ENCODE measurements at places on chromosomes 11 and 22.
A peak's percentile ranks its signal among the peaks of the same experiment; 100 is the strongest.

DNA sequence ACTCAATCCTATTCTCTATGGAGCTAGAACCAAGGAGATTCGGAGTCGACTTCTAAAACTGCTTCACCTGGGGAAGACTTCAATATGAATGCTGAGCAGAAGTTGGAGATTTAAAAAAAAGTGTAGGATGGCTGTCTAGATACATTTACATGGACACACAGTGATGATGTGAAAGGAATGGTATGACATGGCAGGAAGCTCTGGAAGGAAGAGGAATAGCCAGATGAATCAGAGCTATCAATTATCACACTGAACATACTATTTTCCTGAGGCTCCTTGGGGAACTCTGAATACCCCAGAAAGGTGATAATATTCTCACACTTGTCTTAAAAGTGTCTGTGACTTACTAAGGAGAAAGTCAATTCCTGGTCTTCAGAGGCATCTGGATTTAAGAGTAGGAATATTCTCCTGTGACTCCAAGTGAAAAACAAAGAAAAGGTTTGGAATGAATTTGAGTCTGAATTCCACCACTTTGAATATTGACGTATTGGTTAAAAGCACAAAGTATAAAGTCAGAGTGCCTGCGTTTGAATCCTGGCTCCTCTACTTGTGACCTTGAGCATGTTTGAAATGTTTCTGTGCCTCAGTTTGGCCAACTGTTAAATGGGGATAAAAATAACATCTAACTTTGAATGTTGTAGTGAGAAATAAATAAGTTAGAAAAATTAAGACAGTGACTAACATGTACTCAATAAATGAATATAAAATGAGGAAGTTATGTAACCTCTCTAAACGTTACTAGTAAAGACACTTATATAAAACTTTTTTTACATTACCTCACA is 1.3 kb downstream of the OR52D1 start:
- no peak for DNase-seq

DNA sequence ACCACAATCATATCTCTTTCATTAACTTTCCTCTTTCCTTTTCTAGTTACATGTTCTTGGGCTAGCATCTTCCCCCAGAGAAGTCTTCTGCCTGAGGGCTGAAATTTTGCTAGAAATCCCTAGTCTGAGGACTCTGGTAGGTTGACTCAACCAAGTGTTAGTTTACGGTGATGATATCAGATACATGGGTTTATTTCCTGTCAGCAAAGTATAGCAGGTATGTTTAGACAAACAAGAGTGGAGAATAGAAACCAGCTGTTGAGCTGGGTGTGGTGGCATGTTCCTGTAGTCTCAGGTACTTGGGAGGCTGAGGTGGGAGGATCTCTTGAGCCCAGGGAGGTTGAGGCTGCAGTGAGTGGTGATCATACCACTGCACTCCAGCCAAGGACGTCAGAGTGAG is 11.2 kb downstream of the FOLR1 start:
- no peak for DNase-seq

GRCh38 chr11:61153593-61154095 is 7.6 kb downstream of the VPS37C start:
- DNase-seq, result no peak

- DNase-seq, result no peak
Observed at GRCh38 chr11:22976146-22976545, 115.9 kb upstream of the CCDC179 start.

DNA sequence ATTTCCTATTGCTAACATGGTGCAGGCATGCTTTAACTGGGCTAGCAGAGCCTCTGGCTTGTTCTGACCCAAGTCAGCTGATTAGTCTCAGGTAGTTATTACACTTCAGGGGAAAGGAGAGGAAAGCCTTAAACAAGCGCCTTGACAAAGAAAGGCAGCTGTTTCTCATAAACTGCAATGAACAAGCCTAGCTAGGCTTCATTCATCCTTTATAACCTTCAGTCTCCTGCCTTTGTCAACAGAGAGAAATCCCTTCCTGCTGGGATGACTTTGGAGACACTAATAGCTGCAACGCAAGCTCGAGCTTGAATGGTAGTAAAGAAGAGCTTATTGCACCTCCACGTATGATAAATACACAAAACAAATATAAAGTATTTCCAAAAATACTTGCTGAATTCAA is 68.4 kb downstream of the CCDC34 start:
- DNase-seq, result no peak

DNA sequence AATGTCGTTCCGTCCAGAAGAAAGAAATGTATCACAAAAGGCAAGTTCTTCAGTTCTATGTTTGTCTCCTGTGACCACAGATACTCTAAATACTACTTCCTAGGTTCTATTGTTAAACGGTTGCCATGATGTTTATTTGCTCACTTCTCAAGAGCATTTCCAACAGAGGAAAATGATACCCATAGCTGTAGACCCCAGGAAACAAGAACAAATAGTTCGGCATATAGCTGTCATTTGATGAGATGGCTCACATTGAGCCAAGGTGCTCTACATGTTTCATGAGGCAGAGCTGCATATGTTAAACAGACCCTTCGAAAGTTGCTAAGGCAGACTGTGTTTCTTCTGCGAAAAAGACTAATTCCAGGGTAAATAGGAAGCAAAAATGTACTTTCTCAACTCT is 15.4 kb upstream of the ANGPTL5 start:
- DNase-seq, result no peak

DNA sequence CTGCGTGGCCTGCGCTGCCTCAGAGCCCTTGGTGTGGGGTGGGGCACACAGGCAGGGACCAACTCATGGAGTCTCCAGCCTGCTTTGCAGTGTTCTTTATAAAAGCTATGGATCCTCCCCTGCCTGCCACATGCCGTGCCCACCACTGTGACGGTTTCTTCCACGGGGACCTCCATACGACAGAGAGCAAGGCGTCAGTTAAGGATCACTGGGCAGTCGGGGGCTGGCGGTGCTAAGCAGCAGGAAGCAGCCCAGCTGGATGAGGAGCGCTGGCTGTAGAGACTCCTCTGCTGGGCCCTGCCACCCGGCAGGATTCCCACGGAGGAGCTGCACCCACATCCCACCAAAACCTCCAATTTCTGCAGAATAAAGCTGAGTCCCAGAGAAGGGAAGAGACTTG is 23.1 kb upstream of the EFCAB6 start:
- DNase-seq, result no peak

DNA sequence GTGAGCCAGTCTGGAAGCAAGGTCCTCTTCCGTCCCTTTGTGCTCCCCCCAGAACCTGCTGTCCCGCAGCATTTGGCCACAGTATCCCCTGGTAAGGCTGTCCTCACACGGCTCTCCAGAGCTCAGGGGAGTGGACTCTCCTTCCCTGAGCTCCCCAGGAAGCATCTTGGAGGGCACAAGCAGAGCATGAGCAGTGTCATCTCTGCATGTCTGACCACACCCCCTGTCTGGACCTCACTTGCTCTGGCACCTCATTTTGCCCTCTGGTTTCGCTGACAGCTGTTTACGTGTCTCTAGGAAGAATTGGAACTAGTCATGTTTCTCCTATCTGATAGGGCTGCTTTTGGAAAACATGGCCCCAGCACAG is 15.5 kb downstream of the DCPS start:
- DNase-seq, result no peak

DNA sequence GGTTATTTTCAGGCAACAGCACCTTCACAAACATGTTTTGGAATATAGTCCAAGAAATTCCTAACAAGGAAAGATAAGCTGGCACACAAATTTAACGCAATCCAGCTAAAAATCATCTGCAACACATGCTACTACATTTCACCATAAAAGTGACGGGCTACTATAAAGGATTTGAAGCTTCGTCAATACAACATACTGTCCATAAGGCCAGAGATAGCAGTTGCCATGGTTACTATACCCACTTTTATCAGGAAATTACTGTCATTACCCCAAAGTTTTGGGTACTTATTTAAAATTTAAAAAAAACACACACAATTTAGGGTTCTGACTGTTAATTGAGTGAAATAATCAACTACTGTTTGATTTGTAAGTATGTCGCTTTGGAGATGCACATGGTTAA is 6.9 kb downstream of the PHF21A start:
- DNase-seq, result no peak

- DNase-seq, result no peak
Observed at GRCh38 chr11:17098038-17098437, 20.6 kb upstream of the RPS13 start.

DNA sequence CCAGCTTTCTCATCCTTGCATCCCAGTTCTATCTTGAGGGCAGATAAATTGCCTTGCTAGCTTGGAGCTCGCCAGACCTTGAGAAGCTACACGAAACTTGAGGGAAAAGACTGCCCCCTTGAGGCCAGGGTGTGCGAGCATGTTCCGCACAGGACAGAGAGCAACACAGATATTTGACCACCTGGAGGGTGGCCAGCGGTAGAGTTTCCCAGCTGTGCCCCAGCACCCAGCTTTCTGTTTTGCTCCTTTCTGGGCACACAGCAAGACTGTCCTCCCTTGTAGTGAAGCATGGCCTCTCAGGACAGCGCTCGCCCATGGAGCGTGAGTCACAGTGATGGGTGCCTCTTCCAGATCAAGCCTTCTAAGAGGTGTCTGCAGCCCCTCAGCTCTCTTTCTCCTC is 23.5 kb downstream of the SPATA19 start:
- peak; percentile 38 for DNase-seq

- no peak for DNase-seq
Observed at GRCh38 chr22:19069451-19069850, 52.8 kb downstream of the DGCR2 start.

GRCh38 chr22:47175151-47176025 is 412.9 kb downstream of the TBC1D22A start:
- DNase-seq, result no peak

DNA sequence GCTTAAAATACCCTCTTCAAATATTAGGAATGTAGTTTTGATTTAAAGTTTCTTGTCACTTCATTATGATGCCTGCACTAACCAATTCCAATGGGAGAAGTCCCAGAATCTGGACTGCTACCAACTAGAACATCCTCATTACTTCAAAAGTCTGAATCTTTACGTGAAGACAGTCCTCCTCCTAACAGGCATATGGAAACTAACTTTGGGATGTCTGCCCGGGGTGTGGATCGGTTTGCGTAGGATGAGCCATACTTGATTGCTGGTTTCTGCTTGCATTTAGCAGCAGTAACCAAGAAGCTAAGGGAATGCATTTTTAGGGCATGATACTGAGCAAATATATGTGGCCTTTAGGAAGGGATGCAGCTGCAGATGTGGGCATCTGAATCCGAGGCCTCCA is 177.1 kb downstream of the LRRC4C start:
- DNase-seq, result no peak

DNA sequence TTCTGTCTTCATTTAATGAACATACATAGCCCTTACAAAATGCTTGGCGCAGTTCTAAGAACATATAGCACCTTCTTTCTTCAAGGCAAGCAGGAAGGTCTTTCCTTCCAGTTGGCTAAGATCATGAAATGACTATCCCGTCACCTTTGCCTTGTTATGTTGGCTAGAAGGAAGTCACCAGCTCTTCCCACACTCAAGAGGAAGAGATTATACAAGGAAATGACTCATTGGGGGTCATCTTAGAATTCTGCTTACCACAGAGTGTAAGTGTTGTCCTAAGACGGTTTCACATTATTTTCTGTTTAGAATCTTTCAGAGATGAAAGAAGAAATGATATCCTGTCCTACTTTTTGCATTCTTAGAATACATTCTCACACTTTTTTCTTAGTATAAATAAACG is 808.0 kb upstream of the LUZP2 start:
- DNase-seq, result no peak

DNA sequence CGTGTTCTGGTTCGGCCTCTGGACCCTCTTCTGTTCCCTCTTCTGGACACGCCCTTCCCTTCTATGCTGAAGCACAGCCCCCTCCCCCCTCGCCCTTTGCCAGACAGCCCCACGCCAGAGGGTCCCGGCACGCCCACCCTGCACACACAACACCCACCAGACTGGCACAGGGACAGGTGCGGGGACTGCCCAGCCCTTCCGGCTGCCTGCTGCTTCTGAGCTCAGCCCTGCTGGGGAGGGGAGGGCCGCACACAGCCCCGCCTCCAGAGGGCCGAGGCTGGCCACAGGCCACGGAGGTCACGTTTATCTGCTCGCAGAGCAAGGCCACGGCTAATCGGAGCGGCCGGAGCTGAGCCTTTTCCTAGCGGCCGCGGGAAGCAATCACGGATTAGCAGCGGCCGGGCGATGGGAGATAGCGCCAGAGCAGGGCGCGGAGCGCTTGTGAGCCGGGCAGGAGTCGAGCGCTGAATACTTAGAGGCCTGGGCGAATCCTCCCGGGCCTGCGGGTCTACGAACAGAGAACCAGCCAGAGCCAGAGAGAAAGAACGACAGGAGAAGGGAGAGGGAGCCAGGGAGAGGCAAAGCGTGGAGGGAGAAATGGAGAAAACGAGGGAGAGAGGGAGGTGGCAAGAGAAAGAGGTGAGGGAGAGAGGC is 21.5 kb downstream of the OTUB1 start:
- no peak for DNase-seq

DNA sequence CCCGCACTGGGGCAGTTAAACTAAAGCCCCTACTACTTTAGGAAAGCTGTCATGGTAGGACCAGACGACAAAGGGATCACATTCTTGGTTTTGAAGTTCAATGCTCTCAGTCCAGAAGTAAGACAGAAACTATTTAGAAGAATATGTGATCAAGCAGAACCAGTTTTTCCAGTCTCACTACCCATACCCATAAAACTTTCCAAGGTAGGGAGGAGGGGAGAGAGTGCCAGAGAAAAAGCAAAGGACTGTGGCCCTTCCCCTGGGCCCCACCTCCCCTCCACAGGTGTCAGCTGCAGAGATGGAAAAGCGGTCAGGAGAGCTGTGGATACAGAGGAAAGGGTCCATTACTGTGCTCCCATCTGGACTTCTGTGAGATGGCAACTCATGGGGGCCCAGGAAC is 587.1 kb downstream of the SOX6 start:
- DNase-seq, result no peak

GRCh38 chr11:58059007-58059350 is 28.2 kb downstream of the OR6Q1 start:
- no peak for DNase-seq

DNA sequence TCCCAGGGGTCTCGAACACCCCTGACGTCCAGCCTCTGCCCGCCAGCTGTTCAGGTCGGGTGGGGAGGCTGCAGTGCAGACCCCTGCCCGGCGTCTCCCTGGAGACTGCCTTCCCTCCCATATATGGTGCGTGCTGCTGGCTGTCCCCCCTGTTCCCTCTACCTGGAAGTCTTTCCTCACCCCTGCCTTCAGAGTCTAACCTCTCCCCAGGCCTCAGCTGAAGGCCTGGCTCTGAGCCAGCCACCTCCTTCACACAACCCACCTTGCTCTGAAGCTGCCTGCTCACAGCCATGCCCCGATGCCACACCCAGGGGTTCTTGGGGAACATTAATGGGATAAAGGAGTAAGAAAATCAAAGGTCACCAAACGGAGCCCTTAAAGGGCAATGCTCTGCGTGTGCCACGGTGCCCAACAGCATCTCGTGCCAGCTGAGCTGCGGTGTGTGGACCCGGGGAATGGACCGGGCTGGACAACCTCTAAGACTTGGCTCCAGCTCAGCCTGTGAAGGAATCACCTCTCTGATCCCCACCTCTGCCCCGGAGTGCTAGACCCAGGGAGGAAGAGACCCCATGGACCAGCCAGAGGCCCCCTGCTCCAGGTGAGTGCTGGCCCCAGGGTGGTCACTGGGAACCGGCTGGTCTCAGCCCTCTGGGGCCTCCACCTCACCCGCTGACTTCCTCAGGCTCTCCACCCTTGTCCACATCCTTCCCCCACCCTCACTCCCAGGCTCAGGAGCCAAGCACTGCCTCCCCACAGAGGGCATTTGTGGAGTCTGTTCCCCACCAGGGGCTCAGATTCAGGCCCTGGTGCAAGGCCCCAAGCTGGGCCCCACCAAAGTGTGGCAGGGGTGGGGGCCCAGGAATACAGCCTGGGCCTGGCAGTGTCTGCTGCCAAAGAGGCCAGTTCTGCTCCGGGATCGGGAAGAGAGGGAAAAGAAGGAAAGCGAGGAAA is at the start of gene NLRP6:
NLRP6 (plus strand) TSS at position 407 of the 951 bp plus-strand sequence; CDS start at position 570, 163 bp downstream.
- DNase-seq, result no peak
